ENCODE measurements at places on chromosomes 7 and 10.

DNA sequence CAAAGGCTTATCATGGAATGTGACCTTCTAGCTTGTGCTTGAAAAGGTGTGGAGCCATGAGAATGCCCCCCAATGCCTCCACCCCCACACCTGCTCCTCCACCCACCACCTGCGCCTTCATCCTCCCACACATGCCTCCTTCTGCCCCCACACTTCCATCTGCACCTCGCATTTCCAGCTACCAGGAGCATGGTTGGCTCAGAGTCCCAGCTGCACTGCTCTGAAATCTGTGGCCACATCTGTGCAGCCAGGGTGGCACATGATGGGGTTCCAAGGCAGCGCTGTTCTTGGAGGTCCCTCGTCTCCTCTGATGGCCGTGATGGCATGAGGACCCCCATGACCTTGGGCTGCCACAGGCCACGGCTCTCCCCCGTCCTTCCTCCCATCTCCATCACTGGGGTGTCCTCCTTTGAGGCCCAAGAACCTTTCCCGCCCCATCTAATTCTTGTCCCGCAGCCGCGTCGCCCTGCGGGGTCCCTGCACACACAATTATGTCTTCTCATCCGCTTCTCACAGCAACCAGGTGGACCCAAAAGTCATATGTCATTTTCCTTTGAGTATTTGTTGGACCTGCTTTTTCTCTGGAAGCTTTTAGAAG lies 40.6 kb upstream of the CNPY1 start:
- H3K4me1 ChIP-seq: peaks cover 5% of the 10 kb centered on the region
- DNase-seq: no peak
- H3K27ac ChIP-seq: no peak overlapping the region
- peaks cover 10% of the 10 kb centered on the region for H3K27me3 ChIP-seq
- no peaks in the 10 kb centered on the region for H3K36me3 ChIP-seq

- no peaks in the 10 kb centered on the region for H3K36me3 ChIP-seq
- DNase-seq: no peak
- peaks cover 21% of the 10 kb centered on the region for H3K4me1 ChIP-seq
- no peaks in the 10 kb centered on the region for H3K27me3 ChIP-seq
- peak overlapping the region; percentile 40 for H3K27ac ChIP-seq
- H3K4me3 ChIP-seq: no peak overlapping the region
Measured at GRCh38 chr10:76033457-76034196, 602.2 kb downstream of the LRMDA start.

GRCh38 chr7:24756545-24757352 lies 515 bp downstream of the GSDME start:
- H3K27ac ChIP-seq: peak overlapping the region; percentile 41
- peaks cover 4% of the 10 kb centered on the region for H3K4me1 ChIP-seq
- H3K27me3 ChIP-seq: peaks cover 16% of the 10 kb centered on the region
- H3K4me3 ChIP-seq: peak overlapping the region; percentile 90

DNA sequence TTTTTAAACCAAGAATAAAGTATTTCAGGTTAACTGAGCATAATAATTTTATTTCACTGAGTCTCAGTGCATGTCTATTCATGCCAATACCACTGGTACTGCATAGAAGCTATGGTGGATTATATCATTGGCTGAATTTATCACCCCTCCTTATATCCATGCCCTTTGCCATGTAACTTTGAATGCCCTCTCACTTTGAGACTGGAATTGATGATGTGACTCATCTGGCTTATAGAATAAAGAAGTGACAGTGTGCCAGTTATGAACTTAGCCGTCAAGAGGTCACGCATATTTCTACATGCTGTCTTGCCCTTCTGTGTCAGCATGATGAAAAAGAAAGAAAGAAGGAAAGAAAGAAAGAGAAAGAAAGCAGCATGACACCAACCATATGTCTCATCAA lies 20.7 kb upstream of the ABLIM1 start:
- DNase-seq: no peak
- no peaks in the 10 kb centered on the region for H3K4me1 ChIP-seq
- no peak overlapping the region for H3K27ac ChIP-seq
- no peaks in the 10 kb centered on the region for H3K36me3 ChIP-seq
- no peaks in the 10 kb centered on the region for H3K27me3 ChIP-seq

GRCh38 chr10:48227213-48227612 lies 47.3 kb downstream of the FRMPD2 start:
- peaks cover 5% of the 10 kb centered on the region for H3K27me3 ChIP-seq
- H3K27ac ChIP-seq: peak overlapping the region; percentile 82
- peak overlapping the region; percentile 19 for H3K4me3 ChIP-seq
- H3K36me3 ChIP-seq: no peaks in the 10 kb centered on the region
- H3K4me1 ChIP-seq: peaks cover 26% of the 10 kb centered on the region

DNA sequence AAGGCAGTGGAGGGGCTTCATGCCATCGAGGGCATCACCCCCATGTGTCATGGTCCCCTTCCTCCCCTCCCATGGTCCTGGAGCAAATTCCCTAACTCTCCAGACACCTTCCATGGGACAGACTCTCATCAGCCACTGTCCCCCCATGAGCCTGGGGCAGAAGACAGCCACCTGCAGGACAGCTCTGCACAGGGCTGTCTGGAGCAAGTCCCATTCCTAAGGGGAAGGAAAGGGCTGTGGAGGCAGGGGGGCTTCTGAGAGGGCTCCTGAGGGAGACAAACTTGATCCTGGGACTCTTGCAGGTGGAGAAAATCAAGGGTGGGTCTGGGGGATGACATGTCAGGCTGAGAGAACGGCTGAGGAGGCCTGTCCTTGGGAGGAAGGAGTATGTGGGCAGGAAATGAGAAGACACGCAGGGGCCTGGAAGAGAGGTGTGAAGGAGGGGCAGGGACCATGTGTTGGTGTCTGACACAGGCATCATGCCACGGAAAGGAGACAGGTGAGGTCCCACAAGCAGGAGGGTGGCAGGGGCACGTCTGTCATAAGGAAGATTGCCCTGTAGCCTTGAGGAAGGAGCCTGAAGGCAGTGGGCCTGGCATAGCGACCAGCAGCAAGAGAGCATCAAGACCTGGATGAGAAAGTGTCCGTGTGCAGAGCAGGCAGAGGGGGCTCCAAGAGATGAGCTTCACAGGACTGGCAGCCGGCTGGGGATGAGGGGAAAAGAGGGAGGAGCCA lies 14.4 kb upstream of the GDF10 start:
- no peak for DNase-seq
- no peak overlapping the region for H3K27ac ChIP-seq
- peaks cover 8% of the 10 kb centered on the region for H3K27me3 ChIP-seq
- H3K4me1 ChIP-seq: no peaks in the 10 kb centered on the region

DNA sequence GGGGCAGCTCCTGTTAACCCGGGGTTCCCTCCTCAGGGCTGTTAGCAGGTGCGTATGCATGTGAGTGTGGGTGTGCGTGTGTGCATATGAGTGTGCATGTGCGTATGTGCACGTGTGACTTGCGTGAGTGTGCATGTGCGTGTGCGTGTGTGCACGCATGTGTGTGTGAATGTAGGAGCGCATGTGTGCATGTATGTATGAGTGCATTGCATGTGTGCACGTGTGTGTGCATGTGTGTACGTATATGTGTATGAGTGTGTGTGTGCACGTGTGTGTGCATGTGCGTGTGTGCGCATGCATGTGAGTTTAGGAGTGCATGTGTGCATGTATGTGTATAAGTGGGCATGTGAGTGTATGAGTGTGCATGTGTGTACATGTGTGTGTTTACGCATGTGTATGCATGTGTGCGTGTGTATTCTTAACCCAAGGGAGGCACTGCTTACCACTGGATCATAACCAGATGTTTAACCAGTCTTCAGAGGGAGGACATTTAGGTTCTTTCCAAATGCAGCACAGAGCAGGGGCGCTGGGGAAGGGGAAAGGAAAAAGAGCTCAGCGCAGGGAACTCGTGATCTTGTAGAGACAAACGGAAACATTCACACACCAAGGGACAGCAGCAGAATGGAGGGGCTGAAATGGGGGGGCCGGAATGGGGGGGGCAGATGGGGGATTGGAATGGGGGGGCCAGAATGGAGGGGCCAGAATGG lies 45.0 kb downstream of the PWWP2B start:
- H3K27me3 ChIP-seq: peaks cover 6% of the 10 kb centered on the region
- DNase-seq: no peak
- no peak overlapping the region for H3K27ac ChIP-seq

GRCh38 chr7:98178321-98178720 lies 32.9 kb upstream of the BHLHA15 start:
- no peak for DNase-seq
- no peak overlapping the region for H3K4me3 ChIP-seq
- no peak overlapping the region for H3K27ac ChIP-seq
- no peaks in the 10 kb centered on the region for H3K36me3 ChIP-seq

Measured in glutamatergic neuron (in vitro differentiated cells).